ENCODE measurements at places on chromosomes 3 and 15.

DNA sequence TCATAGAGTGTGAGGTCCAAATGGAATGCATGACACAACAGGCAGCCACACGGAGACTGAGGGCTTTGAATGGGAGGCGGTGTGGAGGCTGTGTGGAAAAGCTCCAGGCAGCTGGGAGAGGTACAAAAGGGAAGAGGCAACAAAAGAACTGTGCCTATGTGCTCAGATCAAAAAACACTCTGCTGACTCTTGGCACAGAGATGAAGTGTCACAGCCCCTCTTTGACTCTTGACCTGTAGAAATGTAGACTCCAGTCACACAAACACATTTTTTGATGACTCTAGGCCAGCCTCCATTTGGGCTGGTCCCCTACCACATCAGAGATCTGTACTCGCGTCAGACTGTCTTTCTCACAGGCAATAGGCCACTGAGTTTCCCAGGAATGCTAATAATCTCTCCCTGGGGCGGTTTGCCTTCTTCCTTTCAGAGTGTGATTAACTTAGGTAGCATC lies 456.0 kb downstream of the TUSC7 start:
- DNase-seq: no peak

DNA sequence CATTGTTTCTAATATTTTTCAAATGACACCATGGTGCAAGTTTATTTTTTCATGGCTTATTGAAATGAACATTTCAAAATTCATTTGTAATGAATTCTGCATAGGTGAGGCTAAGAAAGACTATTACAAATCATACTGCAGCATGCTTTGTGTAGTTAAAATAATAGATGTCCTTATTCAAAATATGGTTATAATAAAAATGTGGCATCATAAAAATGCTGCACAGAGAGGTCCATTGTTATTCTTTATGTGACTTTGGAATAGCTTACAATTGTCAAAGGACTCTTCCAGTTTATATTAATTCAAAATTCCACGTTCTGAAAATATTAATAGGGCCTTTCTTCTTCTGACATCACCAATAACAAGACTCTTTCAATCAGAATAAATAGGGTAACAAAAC lies 222.7 kb downstream of the GAP43 start:
- DNase-seq: no peak

DNA sequence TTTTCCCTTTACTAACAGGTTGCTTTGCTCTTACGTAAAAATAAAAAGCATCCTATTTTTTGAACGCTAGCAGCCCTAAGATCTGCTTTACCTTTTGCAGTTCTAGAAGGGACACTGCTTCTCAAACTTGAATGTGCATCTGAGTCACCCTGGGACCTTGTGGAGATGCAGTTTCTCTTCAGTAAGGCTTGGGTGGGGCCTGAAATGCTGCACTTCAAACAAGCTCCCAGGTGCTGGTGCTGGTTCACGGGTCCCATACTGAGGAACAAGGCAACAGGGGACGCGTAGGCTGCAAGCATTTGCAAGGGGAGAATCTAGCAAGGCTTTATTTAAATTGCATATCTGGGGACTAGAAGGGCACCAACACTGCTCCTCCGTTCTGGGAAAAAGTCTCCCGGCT lies 30.0 kb downstream of the MB21D2 start:
- DNase-seq: no peak

GRCh38 chr15:44718180-44718926 lies 7.0 kb downstream of the B2M start:
- DNase-seq: no peak

- no peak for DNase-seq
Measured at GRCh38 chr3:99768126-99768525, 49.5 kb upstream of the CMSS1 start.

- no peak for DNase-seq
Measured at GRCh38 chr3:195531683-195532082, 11.4 kb downstream of the PPP1R2 start.

- DNase-seq: no peak
Measured at GRCh38 chr3:53346514-53346913, 829 bp downstream of the DCP1A start.

- no peak for DNase-seq
Measured at GRCh38 chr15:22259881-22260421, 179.6 kb downstream of the OR4M2 start.

DNA sequence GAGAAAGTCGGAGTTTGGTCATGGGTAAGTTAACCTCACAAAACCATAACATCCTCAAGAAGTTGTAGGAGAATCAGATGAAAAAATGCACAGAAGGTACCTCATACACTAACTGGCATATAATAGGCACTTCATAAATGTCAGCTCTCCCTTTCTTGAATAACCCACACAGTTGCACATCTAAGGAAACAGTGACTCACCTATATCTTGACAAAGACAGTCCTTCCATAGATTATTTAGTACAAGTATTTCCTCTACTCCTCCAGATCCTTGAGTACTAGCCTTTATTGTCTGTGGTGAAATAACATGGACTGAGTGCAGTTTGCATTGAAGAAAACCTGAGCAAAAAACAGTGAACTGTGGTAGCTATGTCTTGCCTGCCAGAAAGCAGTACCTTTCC lies 46.6 kb downstream of the MAGI1 start:
- DNase-seq: no peak

DNA sequence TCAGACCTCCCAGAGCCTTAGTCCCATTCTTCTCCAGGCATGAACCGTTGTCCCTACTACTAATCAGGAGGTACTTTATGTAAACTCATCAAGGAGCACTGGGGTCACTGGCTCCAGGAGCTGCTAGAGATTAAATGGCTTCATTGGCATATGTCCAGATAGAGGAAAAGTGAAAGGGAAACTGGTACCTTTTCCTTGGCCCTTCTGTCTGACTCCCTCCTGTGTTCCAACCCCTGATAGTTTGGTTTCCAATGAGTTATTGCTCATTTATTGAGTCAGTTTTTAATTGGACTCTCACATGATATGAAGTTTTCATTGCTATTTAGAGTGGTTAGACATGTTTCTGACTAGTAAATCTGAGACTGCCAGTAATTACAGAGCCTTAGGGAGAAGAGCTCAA lies 130.5 kb upstream of the BFSP2 start:
- DNase-seq: no peak

DNA sequence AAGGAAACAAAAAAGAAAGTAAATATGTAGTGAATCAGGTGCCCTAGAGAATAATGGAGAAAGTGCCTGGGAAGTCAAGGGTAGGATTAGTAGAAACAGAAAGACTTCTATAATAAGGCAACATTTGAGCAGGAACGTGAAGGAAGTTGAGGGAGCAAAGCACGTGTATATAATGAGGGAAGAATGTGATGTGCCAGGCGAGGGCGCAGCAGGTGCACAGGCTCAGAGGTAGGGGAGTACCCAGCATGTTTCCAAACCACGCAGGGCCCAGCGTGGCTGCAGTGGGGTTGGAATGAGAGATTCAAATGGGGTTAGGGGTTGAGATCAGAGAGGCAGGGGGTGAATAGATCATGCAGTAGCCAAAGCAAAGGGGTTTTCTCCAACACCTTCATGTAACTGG lies 91.9 kb upstream of the VGLL4 start:
- DNase-seq: no peak

DNA sequence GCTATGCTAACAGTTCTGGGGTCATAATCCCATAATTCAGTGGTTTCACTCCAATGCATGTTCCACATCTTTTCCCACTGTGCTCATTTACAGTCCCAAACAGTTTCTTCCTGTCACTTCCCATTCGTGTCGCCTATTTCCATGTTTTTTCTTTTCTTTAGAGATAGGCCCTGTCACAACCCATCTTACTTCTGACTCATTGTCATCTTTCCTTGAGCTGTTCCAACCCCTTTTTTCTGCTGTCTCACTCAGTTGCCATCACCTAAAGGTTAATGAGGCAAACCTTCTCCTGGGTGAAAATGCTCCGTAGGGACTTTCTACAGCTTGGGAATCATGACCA lies 814.5 kb downstream of the VGLL3 start:
- no peak for DNase-seq

GRCh38 chr15:40398413-40398873 lies 7.2 kb upstream of the IVD start:
- DNase-seq: no peak

DNA sequence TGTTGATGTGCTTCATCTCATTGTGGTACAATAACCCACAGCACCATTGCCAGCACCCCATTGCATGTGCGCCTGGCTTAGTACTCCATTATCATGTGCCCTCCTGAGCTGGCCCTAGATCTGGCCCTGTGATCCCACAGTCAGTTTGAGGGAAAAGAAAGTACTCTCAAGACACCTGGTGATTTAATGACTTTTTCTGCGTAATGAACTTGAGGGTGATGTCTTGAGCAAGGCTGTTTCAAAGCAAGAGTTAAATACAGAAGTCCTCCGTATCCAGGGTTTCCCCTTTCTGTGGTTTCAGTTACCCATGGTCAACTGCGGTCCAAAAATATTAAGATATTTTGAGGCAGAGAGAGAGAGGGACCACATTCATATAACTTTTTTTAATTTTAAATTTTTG lies 16.3 kb downstream of the C3orf20 start:
- no peak for DNase-seq

GRCh38 chr3:183212096-183212495 lies 41.0 kb upstream of the B3GNT5 start:
- no peak for DNase-seq

- DNase-seq: no peak
Measured at GRCh38 chr3:63662500-63662899, 10.0 kb downstream of the SNTN start.

DNA sequence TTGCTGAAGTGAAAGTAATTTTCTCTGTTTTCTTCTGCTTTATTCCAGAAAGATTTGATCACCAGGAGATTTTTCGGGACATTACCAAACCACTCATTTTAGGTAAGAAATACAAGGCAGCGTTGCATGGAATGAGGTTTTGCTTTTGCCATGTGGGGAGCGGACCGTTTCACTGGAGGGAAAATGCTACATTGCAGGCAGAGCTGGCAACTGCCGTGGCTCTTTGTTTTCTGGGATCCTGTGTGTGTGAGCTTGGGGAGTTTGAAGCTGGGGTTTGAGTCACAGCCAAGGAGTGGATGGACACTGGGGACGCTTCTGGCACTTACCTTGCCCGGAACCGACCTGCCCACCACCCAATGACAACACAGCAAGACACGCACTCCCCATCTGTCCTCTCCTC lies 109.9 kb downstream of the APBA2 start:
- DNase-seq: no peak

- DNase-seq: no peak
Measured at GRCh38 chr3:134085034-134085775, 55.5 kb upstream of the SLCO2A1 start.

DNA sequence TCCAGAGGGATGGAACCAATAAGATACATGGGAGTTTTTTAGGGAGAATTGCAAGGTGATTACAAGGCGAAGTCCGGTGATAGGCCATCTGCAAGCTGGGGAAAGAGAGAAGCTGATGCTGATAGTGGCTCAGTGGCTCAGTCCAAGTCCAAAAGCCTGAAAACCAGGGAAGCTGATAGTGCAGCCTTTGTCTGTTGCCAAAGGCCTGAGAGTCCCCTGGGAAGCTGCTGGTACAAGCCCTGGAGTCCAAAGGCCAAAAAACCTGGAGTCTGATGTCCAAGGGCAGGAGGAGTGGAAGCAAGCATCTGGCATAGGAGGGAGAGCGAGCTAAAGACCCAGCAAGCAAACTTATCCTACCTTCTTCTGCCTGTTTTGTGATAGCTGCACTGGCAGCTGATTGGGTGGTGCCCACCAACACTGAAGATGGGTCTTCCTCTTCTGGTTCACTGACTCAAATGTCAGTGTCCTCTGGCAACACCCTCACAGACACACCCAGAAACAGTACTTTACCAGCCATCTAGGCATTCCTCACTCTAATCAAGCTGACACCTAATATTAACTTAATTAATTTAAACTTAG lies 16.7 kb downstream of the TFG start:
- no peak for DNase-seq

Data from CD4-positive, alpha-beta memory T cell (primary cell).